ENCODE measurements at places on chromosomes 1 and 21.

DNA sequence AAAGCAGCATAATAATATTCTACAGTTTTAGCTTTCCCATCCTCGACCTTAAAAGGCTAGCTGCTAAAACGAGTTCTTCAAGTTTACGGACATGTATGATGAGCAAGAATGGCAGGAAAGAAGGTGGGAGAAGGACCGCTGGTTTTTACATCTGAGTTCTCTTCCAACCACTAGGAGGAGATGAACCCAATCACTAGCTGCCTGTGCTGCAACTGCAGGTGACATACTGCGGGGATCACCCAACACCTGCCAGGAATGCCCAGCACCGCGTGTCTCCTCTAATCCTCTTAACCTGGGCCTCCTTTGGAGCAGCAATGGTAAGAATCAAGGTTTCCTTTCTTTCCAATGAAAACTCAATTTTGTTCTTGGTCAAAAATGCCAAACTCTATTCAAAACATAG is 23.5 kb downstream of the TOR3A start:
- DNase-seq = no peak

DNA sequence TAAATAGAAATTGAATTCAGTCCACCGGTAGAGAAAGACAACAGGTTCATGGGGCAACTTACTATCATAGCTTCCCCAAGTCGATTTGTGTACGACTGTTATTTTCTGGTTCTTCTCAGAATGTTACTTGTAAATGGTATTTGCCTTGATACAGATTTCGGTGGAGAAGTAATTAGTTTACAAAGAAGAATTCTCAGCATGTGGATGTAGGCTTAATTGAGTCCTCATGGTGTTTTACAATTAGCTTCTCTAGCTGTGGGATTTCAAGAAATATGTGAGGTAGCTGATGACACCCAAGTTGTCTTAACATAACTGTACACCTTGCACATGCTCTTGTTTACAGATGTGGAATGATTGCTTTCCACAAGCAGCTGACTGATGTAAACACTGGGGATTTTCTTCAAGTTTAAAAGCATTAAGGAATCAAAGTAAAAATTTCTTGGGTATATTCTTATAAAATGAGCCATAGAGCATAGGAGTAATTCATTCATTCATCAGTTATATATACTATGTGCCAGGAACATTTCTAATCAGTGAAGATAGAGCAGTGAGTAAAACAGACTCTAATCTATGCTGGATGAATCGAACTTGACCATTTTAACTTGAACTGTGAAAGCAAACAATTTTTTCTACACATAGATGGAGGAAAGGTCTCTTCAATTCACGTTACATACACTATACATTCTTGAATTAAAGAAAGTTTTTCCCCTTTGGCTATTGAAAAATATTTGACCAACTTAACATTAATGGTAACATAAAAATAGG is 1.4 kb downstream of the MACO1 start:
- DNase-seq = no peak

GRCh38 chr1:44296086-44296485 is 59.0 kb downstream of the ERI3 start:
- no peak for DNase-seq

DNA sequence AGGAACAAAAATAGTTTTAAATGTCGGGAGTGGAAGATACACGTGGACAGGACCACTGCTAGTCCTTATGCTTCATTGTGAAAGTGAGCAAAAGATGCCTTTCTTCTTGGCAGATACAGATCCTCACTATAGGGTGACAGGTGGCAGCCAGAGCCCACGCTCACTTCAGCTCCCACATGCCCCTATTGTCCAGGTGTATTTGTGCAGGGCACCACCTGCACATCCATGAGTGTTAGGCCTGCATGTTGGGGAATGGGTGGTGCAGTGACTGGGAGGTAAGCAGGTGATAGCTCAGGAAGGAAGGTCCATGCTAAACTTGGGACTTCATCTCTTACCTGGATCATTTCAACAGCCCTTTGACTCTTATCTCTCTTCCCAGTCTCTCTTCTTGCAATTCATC is 27.4 kb downstream of the SLC5A9 start:
- DNase-seq = no peak

DNA sequence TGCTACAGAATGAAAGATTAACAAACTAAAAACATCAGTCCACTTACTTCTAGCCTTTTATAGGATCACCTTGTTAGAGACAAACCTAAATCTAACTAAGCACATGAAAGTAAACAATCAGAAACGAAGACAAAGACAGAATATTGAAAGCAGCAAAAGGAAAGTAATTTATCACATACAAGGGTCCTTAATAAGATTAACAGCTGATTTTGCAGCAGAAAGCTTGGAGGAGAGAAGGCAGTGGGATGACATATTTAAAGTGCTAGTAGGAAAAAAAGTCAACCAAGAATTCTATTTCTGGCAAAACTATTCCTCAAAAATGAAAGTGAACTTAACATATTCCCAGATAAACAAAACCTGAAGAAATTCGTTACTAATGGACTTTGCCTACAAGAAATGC is 286.4 kb downstream of the RWDD3 start:
- DNase-seq = no peak

- no peak for DNase-seq
Observed at GRCh38 chr1:41887365-41887764, 31.4 kb downstream of the HIVEP3 start.

DNA sequence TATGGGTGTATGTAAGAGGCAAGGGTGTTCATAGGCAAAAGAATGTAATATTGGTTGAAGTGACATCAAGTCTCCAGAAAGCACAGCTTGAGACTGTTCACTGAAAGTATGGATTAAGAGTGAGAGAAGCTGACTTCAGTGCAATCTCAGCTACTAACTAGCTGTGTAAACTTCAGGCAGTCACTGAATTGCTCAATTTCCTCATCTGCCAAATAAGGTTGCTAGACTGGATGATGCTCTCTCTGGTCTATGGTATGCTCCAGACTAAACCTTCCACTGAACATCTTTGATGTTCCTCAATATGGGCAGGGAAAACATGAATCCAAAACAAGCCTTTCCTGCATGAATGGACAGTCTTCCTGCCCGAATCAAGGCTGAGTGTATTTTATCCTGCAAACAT is 111.8 kb upstream of the USH2A start:
- no peak for DNase-seq

DNA sequence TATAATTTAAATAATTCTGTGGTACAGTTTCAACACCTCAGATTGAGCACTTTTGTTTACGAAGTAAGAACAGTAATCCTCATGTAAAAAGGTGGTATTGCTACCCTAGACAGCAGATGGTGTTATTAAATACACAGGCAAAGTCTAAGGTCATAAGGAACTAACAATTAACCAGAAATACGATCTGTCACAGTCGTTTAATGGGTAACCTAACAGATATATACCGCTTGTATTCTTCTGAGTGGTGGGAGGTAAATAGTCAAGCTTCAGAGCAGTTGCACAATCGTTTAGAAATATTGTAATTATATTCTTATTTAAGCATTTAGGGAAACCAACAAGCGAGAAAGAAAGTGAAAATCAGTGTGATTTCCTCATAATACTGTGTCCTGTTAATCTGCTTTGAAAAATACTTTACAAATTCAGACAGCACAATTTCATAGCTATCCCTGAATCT is 9.8 kb upstream of the IRF2BP2 start:
- peak; percentile 92 for DNase-seq

- peak; percentile 19 for DNase-seq
Observed at GRCh38 chr1:153386500-153386901, 4.4 kb downstream of the S100A8 start.

DNA sequence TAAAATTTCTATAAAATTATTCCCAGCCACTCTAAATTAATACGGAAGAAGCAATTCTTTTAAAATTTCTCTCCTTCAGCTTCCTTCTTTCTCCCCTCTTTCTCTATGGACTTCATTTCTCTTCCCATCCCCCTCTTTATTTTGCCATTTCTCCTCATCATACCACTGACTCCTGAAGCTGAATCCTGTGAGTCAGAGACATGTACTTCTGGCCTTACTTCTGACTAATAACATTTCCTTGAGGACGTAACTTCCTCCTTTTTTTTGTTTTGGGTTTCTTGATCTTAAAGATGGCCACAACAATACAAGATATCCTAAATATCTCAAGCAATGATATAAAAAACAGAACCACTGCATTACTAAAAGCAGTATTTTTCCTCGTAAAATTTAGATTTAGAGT is 63.6 kb upstream of the DENND1B start:
- DNase-seq = no peak

GRCh38 chr1:192516776-192517297 is 58.7 kb upstream of the RGS1 start:
- no peak for DNase-seq

GRCh38 chr1:200034761-200035396 is 7.4 kb downstream of the NR5A2 start:
- DNase-seq = no peak
